WTC11 (cell line): ENCODE measurements at places on chromosomes 16 and 17.
A peak's percentile ranks its signal among the peaks of the same experiment; 100 is the strongest.

DNA sequence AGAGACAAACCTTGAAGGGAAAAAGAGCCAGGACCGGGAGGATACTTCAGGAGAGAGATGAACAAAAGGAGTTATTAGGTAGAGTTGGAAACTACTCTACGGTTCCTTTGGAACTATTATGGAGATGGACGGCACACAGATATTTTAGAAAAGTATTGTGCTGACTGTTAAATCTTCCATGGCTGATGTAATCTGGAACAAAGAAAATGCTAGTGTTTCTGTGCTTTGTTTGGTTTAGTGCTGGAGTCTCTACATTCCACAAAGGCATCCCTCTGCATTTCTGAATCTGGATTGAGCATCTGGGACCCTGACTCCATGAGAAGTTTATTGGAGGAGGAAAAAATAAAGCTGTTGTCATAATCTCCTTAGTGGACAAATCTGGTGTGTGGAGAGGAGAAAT is 57.2 kb downstream of the RPGRIP1L start:
- DNase-seq, result no peak

DNA sequence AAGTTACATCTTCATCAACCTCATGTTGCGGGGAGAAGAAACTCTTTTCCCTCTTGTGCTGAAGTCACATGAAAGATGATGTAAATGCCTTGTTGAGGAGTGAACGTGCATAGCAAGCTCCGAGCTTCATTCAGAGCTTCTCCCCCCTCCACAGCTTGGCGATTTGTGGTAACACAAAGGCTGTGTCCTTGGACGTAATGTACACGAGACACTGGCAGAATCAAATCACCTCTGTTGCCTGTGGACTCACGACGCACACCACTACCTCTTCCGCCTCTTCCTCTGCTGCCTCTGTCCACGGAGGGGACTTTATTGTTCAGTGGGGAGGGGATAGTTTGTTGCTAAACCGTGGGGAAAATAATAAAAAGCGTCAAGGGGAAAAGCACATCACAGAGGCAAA is 54.9 kb upstream of the CHMP6 start:
- peak; percentile 2 for DNase-seq

DNA sequence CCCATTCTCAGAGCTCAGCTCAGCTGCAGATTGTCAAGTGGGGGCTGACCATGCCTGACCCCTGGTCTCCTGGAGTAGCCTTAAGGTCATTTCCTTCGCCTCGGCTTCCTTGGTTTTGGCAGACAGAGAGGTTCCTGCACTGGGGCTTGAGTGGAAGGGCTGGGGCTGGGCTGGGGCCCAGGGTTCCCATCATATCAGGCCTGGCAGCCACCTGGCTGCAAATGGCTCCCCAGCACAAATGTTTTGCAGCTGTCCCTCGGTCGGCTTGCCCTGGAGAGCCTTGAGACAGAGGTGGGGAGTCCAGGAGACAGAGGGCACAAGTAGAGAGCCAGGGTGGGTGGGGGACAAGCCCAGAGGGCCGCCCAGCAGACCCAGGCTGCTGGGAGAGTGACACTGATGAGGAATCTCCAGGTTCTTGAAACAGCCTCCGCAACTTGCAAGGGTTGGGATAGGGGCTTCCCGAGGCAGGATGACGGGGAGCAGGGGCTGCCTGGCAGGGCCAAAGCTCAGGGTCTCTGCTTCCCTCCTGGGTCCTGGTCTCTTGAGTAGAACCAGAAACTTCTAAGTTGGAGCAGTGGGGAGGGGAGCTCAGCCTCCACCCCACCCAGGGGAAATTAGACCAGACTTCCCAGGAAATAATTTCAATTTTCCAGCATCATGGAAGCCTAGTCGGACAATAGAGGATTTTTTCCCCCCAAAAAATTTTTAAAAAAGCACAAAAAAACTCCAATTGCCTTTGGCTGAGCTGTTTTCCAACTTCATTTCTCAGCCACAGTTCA is 19.3 kb downstream of the IGFBP4 start:
- DNase-seq, result no peak

DNA sequence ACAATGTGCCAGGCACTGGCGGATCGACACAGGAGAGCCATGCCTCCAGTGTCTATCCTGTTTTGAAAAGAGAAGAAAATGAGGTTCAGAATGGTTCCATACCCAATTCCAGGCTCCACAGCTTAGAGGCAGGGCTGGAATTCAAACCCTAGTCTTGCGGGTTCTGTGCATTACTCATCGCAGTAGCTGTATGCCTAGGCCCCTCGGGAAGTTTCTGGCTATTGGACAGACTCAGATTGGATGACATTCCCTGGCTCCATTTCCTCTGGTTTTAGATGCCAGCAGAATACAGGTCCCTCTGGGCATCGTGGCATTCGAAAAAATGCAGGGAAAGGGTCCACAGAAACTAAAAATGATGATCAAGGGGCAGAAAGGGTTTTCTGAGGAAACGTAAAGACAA is 184.7 kb downstream of the COPRS start:
- DNase-seq, result no peak

- no peak for DNase-seq
These were observed 309 bp downstream of the DNAH2 start for GRCh38 chr17:7717756-7718350.

- DNase-seq, result no peak
These were observed 20.6 kb upstream of the PRKAR1A start for GRCh38 chr17:68491381-68492231.

GRCh38 chr16:27251541-27252205 is 16.9 kb downstream of the NSMCE1 start:
- no peak for DNase-seq

- DNase-seq, result no peak
These were observed 88.0 kb downstream of the CMIP start for GRCh38 chr16:81532491-81533174.

DNA sequence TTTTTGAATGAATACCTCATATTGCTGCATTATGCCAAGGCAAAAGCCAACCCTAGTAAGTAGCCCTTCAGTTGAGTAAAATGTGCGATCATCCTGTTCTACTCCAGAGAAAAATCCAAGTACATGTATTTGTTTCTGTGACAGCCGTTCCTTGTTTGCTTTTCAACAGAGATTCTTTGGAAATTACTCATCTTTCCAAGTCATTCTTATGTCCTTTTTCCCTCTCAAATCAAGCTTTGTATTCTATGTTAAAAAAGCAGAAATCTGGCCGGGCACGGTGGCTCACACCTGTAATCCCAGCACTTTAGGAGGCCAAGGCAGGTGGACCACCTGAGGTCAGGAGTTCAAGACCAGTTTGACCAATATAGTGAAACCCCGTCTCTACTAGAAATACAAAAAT is 112.9 kb upstream of the HAS3 start:
- no peak for DNase-seq

GRCh38 chr17:27810211-27810901 is 10.0 kb upstream of the NOS2 start:
- DNase-seq, result no peak

- no peak for DNase-seq
These were observed 52.1 kb upstream of the SLC12A3 start for GRCh38 chr16:56812884-56813283.

- DNase-seq, result peak; percentile 68
These were observed at the start of gene TMEM132E for GRCh38 chr17:34579017-34579946. Gene TMEM132E (plus strand): TSS chr17:34579582. CDS start chr17:34581077, 1,495 bp downstream.
